Prostate gland (tissue), 2 donors: ENCODE measurements at places on chromosomes 1 and 21. TPM values are rescaled to one million over a fixed set of nuclear protein-coding genes. Genes with fewer than 3 reads are reported as not detected.
A peak's percentile ranks its signal among the peaks of the same experiment; 100 is the strongest.

DNA sequence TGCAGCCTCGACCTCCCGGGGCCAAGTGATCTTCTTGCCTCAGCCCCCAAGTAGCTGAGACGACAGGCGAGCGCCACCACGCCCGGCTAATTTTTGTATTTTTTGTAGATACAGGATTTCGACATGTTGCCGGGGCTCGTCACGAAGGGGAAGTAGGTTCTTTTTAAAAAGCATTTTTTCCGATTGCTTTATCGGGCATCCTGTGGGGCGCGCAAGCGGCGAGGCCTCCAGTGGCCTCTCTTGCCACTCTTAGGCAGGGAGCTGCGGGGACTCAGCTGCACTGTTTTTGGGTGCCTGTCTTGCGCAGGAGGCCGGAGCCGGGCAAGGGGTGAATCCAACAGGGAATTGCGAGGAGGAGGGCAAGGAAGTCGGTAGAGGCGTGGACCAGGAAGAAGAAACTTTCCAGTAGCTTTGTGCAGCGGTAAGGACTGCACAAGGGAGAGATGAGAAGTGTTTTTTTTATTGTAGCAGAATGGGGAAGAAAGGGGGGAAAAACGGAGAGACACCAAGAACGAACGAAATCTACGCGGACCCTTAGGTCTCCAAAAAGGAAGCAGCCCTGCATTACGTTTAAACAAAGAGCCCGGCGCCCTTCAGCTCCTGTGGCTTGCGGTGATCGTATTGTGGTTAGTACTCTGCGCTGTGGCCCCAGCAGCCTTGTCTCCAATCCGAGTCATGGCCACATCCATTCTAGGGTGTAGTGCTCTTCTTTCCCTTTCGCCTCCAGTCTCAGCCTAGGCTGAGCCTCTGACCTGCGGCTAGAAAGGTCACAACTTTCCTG lies 164.8 kb downstream of the PPIAL4G start:
- DNase-seq: no peak

DNA sequence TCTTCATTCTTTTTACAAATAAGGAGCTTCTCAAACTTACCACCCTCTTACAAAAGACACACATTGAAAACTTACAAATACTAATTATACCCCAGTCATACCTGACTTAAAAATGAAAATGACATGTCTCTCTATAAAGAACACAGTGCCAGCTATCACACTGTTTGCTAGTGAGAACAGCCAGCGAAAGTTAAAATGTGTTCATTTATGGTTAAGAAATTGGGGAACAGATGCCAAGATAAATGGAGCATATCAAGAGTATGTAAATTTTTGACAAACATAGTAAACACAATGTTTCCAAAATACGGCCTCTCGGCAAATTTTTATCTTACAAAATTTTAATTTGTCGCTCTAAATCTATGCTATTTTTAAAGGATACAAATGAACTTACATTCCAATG lies 1422.9 kb downstream of the KCNT2 start:
- no peak for DNase-seq

DNA sequence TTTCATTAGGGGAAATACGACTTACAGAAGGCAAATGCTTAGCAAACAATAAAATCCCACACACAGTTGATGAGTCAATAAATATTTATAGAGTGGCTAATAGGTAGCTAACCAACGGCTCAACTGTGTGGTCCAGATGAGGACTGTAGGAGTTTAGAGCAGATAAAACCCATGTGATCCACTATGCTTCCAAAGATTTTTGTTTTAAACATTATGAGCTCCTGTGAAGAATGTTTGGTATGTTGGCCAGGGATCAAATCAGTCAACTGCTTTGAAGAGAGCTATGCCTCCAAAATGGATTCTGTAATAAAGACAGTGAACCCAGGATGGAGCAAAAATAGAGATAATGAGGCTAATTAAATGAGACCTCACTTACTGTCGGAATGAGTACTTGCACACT lies 72.3 kb upstream of the COL11A1 start:
- DNase-seq: no peak

- no peak for DNase-seq
These were observed 51.1 kb upstream of the PRDX6 start for GRCh38 chr1:173426057-173426456.

DNA sequence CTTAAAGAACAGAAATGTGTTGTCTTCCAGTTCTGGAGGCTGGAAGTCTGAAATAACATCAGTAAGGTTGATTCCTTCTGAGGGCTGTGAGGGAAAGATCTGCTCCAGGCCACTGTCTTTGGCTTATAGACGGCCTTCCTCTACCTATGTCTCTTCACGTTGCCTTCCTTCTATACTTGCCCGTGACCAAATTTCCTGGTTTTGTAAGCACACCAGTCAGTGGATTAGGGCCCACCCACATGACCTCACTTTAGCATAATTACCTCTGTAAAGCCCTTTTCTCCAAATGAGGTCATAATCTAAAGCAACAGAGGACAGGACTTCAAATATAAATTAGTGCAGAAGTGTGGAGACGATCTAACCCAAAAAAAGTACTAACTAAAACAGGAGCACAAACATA lies 231.6 kb downstream of the NRIP1 start:
- DNase-seq: no peak

DNA sequence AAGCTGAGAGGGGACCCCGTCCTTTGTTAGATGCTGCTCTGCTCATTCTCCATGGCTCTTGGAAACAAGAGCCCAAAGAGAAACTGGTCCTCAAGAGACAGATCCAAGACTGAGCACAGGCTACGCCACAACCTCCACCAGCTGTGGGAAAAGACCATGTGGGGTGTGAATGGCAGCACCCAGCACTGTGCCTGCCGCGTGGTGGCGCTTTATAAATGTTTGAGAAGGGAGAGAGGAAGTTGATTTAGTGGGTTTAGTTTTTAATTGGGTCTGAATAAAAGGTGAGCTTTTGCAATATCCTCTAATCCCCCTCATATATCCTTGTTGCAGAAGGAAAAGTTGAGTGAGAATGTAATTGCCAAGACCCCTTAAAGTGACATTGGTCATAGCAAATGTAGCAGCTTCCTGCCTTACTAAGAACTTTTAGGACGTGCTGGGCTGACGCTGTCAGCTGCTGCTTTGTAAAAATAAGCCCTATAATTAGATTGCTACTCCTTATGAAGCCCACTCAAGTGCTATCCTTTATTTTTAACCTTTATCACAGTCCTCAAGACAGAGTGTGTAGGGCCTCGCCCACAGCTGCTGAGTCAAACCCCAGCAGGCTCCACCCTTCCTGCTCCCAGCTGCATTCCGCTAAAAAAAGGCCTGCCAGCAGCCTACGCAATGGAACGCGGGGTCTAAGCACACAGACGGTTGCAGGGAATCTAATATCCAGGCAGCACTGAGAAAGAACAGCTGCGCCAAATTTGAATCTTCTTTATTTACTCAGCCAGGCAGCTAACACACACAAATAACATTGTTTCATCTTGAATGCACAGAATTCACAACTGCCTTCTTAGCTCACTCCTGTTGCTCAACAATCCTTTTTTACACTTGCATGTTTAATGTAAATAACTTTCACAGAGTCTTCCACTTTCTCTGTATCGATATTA lies 47.4 kb upstream of the PRDX6 start:
- DNase-seq: peak; percentile 42

- no peak for DNase-seq
These were observed 24.5 kb downstream of the ACOT11 start for GRCh38 chr1:54572542-54572850.

DNA sequence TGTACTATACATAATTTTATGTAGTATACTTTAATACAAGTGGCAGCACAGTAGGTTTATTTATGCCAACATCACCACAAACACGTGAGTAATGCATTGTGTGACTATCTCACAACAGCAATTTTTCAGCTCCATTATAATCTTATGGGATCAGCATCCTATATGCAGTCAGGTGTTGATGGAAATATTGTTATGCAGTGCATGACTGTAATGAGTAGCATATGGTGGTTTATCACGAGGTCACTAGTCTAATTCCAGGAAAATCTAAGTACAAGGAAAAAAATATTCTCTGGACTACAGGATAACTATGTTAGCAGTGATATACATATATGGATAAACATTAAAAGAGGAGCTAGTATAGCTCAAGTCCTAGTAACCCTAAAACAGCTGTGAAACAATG lies 69.0 kb downstream of the ATP1B1 start:
- no peak for DNase-seq

- DNase-seq: no peak
These were observed 11.5 kb upstream of the TAF1A start for GRCh38 chr1:222601257-222601656.

GRCh38 chr1:110672001-110672752 lies 2.6 kb downstream of the KCNA3 start:
- DNase-seq: no peak

DNA sequence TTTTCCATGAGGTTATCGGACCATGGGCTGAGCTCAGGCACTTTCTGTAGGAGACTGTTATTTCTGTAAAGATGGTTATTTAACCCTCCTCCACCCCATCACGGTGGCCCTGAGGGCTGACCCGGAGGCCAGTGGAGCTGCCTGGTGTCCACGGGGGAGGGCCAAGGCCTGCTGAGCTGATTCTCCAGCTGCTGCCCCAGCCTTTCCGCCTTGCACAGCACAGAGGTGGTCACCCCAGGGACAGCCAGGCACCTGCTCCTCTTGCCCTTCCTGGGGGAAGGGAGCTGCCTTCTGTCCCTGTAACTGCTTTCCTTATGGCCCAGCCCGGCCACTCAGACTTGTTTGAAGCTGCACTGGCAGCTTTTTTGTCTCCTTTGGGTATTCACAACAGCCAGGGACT lies 2.6 kb upstream of the CCDC28B start:
- no peak for DNase-seq

The TMOD4 gene
- total RNA-seq: not detected
